Activated naive CD4-positive, alpha-beta T cell treated with anti-CD3 and anti-CD28 coated beads for 36 hours (primary cell): ENCODE measurements at places on chromosomes 2 and 18. TPM values are rescaled to one million over a fixed set of nuclear protein-coding genes. Genes with fewer than 3 reads are reported as not detected.

DNA sequence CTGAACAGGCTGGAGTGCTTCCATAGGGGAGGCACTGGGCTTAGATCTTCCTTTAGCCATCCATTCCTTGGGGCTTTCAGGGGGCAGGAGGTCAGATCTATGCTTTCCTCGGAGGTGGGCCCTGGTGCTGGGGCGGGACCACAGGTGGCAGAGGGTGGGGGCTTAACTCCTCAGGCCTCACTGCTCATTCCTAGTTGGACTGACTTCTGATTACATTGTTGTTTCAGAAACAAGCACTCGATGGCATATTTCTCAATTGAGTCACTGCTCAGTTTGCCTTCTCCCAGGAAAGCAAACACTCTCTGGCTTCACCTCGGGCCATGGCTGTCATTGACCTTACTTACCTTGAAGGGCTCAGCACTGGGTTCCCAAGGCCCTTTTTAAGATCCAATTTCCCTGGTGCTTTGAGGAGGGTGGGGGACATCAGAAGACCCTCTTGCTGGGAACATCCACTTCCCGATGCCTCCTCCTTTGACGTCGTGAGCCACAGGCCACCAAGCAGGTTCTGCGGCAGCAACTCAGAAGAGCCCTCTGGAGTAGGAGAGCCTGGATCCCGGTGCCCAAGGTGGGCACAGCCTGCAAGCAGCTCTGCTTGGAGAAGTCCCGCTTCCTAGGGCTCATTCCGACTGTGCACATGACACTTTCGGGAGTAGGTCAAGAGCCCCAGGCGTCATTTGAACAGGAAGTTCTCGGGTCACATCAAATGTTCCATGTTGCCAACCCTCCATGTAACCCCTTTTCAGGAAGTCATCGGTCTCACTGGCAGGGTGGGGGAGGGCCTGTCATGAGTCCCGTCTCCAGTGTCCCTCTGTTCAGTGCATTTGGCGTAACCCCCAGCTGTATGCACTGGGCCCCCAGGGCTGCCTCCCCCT lies 40.6 kb downstream of the SDC1 start:
- no peaks in the 10 kb centered on the region for H3K36me3 ChIP-seq
- no peaks in the 10 kb centered on the region for H3K27me3 ChIP-seq
- no peaks in the 10 kb centered on the region for H3K4me1 ChIP-seq
- DNase-seq = no peak
- no peak overlapping the region for H3K4me3 ChIP-seq
- H3K27ac ChIP-seq = no peak overlapping the region

DNA sequence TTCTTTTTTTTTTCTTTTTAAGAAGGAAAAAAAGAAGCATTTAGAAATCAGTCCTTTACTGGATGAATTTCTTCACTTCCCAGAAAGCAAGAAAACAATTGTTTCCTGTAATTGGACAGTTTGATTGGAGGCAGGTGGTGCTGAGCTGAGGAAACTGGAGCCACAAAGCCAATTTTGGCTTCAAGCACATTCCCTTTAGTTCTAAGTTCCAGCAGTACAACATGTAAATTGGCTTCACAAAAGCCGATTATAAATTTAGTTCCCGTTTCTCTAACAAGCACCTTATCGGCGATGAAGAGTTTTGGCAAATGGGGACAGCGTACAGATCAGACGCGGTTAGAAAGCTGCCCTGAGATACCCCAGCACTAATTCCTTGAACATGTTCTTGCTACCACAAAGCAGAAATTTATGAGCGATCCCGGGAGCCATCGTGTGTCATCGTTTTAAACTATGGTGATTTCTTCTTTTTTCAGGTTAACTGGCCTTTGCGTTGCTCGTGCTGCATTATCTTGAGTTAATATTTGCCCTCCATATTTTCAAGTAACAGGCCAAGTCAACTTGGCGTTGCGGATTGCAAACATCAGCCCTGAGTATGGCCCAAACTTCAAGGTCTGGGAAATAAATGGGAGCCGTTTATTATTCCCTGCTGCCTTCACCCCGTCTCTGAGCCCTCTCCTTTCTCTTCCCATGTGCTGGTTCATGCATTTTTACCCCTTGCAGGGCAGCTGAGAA lies 190.4 kb upstream of the ID2 start:
- H3K36me3 ChIP-seq = no peaks in the 10 kb centered on the region
- no peak overlapping the region for H3K4me3 ChIP-seq
- no peaks in the 10 kb centered on the region for H3K27me3 ChIP-seq
- peaks cover 21% of the 10 kb centered on the region for H3K4me1 ChIP-seq
- DNase-seq = no peak

DNA sequence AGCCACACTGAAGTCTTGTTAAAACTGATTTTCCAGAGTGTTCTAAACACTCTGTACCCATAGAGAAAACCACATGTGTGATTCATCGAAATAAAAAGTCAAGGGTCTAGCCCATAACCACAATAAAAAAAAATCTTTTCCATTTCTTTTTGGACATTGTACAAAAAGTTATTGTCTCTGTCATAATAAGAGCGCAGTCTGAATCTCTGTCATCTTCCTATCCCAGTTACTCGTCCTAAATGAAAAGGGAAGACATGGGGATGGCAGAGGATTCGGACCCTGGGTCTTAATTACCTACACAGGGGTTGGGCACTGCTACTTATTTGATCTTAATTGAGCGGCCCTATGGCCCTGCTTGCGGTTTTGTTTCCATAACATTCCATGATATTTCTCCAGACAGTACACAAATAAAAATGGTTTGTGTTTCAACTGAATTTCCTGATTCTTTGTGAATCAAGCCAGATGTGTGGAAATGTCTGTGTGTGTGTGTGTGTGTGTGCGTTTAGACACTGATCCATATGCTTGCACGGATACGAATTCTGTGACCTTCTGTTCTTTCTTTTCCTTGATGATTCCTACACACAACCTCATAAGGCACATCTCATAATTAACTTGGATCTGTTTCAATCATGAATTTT lies 133.4 kb upstream of the SPATS2L start:
- no peaks in the 10 kb centered on the region for H3K4me1 ChIP-seq
- H3K4me3 ChIP-seq = no peak overlapping the region
- no peak overlapping the region for H3K27ac ChIP-seq

The RANBP2 gene
- total RNA-seq = 48.3 TPM

The STARD6 gene
- not detected for total RNA-seq
